ENCODE measurements at places on chromosomes 6 and 20.

- no peak for DNase-seq
Measured at GRCh38 chr20:11691766-11692165, 225.9 kb upstream of the BTBD3 start.

GRCh38 chr20:4151991-4152695 is 136.8 kb upstream of the RNF24 start:
- peak; percentile 94 for DNase-seq

DNA sequence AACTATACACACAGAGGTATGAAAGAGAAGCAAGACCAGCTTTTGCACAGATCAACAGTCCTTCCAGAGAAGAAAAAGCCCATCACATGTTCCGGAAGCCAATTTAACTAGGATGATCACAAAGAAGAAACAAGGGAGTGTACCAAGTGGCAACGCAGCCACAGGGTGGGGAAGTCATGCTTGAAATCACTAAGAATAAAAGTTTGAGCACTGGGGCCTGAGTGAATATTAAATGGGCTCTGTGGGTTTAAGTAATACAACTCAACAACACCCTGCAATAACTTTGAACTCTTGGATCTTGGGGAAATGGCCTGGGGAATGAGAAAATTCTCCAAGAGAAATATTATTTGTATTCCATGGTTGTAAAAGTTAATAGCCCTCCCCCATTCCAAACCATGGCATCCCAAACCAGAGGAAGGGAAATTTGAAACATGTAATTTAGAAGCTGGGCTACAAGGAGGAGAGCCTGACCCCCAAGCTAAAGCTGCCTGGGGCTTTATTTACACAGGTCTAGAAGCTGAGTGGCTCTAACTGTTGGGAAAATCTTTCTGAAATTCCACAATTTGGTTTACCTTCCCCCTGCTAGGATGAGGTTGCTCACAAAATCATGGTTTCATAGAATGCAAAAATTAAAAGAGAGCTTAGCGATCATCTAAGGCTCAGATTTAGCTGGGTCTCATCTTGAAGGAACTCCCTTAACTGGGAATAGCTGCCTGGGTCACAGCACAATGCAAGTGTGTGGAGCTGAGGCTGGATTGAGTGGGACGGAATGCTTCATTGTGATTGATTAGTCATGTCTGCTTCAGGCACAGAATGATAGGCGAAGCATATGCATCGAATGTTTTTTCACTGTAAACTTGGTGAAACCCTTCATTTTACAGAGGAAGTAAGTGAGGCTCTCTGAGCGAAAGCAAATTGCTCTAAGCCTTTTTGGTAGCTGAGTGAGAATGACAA is 143.6 kb downstream of the BMP7 start:
- no peak for DNase-seq

GRCh38 chr6:52139985-52140680 is 46.0 kb upstream of the IL17A start:
- DNase-seq: no peak

DNA sequence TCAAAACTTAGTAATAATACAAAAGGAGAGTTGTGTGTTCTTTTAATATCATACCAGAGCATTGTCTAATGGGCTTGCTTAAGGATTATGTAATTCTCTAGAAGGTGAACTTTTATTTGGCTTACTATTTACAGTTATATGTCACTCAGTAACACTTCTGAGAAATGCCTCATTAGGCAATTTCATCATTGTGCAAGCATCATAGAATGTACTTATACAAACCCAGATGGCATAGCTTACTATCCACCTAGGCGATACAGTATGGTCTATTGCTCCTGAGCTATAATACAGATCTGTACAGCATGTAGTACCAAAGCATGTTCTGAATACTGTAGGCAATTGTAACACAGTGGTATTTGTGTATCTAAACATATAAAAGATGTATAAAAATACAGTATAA is 340.1 kb downstream of the PHF3 start:
- DNase-seq: no peak

DNA sequence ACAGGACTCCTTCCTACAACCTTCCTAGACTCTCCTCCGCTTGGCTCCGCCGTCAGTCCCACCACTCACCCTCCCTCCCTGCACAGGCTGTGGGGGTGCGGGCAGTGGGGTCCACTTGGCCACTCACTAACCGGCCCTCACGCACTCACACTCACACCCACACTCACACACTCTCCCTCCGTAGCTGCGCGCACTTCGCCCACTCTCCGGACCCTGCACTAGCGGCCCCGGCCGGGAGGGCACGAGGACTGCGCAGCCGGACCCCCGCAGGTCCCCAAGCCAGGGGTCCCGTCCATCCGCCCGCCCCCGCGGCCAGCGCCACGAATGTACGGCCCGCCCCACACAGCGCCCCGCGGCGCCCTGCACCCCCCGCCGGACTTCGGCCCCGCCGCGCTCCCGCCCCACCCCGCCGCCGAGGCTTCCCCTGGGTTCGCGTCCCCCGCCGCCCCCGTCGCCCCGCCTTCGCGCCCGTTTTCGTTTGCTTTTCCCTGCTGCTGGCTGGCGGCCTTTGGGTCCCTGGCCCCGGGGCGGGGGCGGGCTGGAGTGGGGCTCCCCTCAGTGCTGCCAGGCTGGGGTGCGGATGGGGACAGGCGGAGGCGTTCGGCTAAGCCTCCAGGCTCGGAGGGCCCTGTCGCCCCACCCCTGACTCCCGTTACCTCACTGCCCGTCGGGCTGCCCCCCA is 23.0 kb upstream of the SLC22A7 start:
- no peak for DNase-seq

- no peak for DNase-seq
Measured at GRCh38 chr6:71651636-71652035, 234.7 kb upstream of the RIMS1 start.

- no peak for DNase-seq
Measured at GRCh38 chr6:63509652-63510352, 62.5 kb upstream of the LOC128125822 start.

DNA sequence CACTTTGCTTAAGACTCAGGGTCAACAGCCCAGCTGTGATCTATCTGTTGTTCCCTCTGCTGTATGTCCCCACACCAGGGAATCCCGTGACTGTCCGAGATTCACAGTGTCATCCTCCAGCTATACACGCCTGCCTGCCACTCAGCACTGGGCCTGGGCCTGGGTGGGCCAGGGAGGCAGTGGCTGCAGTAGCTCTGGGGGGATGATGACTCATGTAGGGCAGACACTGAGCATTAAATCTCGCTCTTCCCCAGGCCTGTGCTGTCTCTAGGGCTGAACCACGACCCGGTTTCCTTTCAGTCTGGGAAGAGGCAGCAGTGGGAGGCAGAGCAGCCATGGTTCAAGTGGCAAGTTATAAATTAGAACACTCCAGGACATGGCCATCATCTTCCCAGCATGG is 173.9 kb downstream of the LRFN2 start:
- no peak for DNase-seq

- no peak for DNase-seq
Measured at GRCh38 chr6:26531897-26532296, 6.3 kb upstream of the HMGN4 start.
